ENCODE measurements at places on chromosomes 11 and 22.

DNA sequence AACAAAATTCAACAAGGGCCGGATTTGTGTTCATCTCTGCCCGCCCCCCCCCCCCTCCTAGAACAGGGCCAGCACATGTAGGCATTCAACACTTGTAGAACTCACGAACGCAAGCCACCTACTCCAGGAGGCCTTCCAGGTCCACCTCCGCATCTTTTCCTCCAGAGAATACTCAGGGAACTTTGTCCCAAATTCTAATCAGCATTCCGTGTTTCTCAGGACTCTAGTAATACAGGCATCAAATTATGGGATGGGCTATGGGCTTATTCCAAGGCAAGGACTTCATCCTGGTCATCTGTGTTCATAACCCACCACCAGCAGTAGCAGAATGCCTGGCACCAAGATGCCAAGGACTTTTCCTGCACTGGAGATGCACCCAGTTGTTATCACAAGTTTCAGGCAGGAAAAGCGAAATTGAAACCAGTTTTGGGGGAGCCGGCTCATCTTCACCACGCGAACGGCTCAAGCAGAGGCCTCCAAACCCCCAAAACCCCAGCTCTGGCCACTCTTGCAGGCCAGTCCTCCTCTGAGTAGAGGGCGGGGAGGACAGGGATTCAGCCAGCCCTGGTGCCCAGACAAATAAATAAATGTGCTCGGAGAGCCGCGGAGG is 462 bp downstream of the UBE2L6 start:
- peak; percentile 26 for DNase-seq

DNA sequence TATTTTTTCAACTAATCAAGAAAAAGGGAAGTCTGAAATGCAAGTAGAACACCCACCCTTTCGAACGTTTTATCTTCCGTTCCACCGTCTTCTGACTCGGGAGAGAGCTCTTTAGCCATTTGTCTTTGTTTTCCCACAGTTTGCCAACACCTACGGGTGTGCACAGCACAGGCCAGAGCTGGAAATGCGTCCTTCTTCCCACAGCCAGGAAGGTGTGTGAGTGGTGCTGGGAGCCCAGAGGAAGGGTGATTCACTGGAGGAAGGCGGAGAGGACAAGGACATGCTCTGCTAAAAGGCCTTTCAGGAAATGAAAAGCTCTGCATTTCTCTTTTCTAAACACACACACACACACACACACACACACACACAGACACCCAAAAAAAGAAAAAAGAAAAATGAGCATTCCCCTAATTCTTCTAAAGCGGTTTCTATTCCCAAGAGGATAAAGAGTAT is 18.5 kb downstream of the ENDOD1 start:
- no peak for DNase-seq

DNA sequence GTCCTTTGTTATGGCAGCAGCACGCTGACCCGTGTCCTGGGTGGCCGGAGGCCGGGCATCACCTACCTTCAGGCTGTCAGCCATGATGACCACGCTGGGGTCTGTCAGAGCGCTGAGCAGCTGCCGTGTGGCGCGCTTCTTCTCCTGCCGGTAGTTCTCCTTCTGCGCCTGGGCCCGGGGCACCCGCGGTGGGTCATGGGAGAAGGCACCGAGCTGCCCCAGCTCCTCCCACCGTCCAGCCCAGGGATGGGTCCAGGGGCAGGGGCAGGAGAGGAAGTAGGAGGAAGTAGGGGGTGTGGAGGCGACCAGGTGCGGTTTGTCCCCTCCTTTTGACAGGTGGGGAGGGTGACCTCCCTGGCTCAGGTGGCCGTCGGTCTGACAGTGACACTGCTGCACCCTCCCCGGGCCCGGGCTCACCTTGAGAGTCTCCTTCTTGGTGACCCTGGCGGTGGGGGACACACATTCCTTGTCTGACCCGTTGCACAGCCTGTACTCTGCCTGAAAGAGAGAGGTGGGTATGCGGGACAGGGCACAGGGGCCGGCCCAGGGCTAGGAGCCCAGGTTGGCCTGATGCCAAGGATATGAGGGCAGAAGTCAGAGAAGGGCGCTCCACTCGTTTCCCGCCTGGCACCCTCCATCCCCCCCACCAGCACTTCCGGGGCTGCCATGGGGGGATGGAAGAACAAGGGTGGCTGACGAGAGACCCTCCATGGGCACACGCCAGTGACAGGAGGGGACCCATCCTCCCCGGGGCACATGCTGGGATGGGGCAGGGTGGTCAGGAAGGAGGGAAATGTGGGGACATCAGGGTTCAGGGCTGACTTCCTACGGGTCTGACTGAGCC is 43.0 kb downstream of the OSBPL5 start:
- no peak for DNase-seq

- DNase-seq: no peak
Measured at GRCh38 chr11:20388096-20389055, 860 bp downstream of the PRMT3 start.

- no peak for DNase-seq
Measured at GRCh38 chr11:124840666-124841065, 24.6 kb upstream of the ROBO3 start.

DNA sequence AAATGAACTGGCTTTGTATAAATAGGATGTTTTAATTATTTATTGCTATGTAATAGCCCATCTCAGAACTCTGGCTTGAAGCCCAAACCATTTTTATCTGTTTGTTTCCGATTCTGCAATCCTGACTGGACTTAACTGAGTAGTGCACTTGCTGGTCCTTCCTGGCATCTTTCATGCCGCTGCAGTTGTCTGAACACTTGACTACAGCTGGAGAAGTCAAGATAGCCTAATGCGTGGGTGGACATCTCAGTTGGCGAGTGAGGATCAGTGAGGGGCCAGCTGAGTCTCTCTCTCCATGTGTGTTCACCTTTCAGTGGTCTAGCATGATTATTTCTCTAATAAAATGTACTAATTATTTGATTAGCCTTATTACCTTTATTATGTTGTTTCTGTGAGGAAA is 105.8 kb downstream of the PRMT3 start:
- no peak for DNase-seq

DNA sequence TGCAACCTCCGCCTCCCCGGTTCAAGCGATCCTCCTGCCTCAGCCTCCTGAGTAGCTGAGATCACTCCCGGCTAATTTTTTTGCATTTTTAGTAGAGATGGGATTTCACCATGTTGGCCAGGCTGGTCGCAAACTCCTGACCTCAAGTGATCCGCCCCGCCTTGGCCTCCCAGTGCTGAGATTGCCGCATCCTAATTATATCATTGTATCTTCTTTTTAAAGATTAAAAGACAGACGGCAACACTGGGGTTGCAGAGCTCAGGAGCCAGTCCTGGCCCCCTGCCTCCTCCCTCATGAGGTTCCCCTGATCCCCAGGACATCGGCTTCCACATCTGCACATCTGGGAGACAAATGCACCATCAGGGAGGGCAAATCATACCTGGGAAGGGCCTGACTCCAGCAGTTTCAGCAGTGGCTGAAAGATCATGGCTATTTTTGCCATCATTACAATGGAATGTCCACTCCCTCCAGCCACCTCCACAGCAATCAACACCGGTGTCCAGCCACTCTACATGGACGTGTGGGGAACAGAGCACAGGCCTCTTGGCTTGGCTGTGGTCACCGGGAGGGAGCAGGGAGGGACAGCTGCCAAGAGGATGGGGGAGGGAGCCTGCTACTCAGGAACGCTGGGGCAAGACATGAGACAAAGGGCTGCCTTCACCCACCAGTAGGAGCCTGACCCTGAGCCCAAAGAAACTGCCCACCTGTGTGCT is 9.2 kb upstream of the CELSR1 start:
- no peak for DNase-seq

DNA sequence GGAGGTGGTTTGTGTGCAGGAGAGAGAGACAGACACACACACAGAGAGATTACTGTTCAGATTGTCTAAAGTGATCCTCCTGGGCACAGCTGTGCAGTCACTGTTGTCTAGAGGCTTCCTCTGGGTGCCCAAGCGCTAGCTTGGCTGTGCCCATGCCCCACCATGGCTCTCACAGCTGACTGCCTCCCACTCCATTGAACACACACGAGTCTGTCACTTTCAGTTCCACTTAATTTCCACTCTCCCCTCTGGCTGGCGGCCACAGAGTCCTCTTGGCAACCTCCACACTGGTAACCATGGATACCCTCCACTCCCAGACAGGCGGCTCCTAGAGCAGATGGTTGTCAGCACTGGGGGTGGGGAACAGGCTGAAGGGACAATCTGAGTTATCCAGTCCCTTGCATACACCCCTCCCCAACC is 29.1 kb downstream of the MAP6 start:
- no peak for DNase-seq

DNA sequence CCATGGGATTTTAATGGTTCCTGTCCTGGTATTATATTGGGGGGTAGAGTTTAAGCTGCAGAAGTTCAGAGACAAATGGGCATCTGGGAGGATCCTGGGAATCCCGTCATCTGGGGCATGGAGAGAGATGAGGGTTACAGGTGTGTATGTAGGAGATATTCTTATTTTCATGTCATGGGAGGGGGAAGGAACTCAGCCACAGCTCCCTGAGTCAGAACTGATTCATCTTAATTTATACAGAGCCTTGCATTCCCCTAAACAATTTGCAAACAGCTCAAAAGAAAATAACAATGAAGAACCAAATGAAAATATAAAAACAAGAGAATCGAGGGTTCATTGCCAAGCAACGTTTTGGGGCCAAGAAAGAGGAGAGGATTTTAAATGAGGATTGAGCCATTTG is 155.9 kb upstream of the TBCEL start:
- no peak for DNase-seq

GRCh38 chr11:133830931-133831907 is 14.1 kb downstream of the SPATA19 start:
- no peak for DNase-seq

DNA sequence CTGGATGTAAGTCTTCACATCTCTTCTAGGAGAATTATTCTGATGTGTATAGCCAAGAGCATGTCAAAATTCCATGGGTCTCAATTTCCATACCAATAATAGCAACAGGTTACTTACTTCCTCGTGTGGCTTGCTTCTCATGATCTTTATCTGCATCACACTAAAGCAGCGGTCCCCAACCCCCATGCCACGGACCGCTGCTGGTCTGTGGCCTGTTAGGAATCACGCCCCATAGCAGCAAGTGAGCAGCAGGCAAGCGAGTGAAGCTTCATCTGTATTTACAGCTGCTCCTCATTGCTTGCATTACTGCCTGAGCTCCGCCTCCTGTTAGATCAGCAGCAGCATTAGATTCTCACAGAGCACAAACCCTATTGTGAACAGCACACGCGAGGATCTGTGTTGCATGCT is 28.9 kb upstream of the SLC25A1 start:
- DNase-seq: no peak

- DNase-seq: no peak
Measured at GRCh38 chr11:121539000-121539399, 86.2 kb upstream of the SORL1-AS1 start.

DNA sequence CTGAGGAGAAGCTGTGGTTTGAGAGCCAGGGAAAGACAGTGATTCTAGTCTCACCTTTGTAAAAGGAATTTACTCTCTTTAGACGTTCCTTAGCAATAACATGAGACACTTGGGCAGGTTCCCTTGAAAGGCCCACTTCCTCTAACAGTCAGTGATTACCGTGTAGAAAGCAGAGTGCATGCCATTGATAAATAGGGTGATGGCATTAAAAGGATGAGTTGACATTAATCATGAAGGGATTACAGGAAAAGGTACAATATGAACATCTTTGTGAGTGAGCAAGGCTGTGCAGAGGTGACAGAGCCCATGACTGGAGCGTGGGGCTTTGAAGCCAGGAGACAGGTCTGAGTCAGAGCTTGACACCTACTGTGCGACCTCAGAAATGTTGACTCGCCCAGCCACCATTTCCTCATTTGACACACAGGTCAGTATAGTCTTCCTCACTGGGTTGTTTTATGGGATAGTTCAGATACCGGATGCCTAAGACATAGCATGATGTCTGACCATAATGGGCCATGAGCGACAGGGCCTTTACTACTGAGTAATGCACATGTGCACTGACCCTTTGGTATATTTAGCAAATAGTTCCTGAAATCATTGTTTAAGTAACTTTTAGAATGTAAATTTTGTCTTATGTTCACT is 341.7 kb upstream of the MTNR1B start:
- no peak for DNase-seq

DNA sequence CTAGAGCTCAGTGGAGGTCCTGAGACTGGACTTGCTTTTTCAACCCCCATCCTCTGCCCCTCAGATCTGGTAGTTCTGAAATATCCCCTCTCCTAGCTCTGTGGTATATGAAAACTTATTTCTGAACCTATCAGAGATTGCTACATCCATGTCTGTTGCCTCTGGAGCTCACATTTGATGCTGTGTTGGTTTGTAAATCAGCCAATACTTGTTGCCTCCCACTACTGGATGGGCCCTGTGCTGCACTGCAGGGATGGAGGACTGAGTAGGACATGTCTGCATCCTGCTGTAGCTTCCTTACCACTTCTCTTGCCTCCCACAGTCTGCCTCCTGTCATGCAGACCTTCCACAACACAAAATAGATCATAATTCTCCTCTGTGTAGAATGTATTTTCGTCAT is 5.2 kb downstream of the OLFML1 start:
- no peak for DNase-seq

- peak; percentile 41 for DNase-seq
Measured at GRCh38 chr11:86183694-86184093, 60.9 kb upstream of the EED start.

- DNase-seq: no peak
Measured at GRCh38 chr11:34724973-34725372, 104.1 kb downstream of the EHF start.

DNA sequence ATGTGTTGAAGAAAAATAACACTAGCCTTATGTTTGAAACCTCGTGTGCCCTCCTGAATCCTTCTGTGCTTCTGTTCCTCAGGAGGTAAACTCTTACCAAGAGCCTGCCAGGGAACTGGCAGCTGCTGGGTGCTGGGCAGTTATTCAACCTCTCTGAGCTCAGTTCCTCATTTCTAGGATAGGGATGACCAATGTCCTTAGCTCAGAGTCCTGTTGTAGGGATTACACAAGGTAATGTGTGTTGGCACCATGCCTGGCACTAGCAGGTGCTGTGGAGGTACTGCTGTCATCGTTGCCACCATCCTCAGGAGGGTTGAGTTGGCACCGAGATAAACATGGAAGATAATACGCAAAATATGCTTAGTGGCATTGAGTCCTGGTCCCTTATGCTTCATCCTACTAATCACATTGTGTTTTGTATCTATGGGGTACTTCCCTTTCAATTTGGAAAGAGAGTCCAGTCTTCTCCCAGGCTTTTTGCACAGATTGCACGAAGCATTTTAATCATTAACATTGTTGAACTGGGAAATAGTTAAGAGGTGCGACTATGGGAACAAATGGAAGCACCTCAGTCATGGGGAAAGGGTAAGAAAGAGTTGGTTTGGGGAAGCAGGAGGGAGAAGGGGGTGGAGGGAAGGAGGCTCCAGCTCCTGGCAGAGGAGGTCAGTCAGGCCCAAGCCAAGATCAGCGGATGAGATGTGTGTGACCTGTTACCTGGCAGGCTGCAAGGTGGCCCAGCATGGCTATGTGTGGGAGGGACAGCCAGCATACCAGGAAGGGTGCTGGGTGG is 56.7 kb downstream of the CABIN1 start:
- DNase-seq: no peak

DNA sequence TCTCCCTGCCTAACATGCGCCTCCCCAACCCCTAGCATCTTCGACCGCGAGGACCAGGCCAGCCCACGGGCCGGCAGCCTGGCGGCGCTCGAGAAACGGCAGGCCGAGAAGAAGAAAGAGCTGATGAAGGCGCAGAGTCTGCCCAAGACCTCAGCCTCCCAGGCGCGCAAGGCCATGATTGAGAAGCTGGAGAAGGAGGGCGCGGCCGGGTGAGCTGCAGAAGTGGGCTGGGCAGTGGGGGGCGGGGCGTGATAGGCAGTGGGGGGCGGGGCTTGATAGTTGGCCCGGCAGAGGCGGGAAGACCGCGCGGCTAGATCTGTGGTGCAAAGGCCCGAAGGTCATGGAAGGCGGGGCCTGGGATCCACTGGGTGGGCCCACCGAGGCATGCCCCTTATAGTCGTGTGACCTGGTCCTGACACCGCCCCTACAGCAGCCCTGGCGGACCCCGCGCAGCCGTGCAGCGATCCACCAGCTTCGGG is 8.7 kb downstream of the SELENOM start:
- no peak for DNase-seq

Measured in stimulated activated CD4-positive, alpha-beta T cell treated with anti-CD3 and anti-CD28 coated beads, Interleukin-4, amount 100 ng/mL, for 1 hour (primary cell).